ENCODE measurements at places on chromosomes 7 and 10.

DNA sequence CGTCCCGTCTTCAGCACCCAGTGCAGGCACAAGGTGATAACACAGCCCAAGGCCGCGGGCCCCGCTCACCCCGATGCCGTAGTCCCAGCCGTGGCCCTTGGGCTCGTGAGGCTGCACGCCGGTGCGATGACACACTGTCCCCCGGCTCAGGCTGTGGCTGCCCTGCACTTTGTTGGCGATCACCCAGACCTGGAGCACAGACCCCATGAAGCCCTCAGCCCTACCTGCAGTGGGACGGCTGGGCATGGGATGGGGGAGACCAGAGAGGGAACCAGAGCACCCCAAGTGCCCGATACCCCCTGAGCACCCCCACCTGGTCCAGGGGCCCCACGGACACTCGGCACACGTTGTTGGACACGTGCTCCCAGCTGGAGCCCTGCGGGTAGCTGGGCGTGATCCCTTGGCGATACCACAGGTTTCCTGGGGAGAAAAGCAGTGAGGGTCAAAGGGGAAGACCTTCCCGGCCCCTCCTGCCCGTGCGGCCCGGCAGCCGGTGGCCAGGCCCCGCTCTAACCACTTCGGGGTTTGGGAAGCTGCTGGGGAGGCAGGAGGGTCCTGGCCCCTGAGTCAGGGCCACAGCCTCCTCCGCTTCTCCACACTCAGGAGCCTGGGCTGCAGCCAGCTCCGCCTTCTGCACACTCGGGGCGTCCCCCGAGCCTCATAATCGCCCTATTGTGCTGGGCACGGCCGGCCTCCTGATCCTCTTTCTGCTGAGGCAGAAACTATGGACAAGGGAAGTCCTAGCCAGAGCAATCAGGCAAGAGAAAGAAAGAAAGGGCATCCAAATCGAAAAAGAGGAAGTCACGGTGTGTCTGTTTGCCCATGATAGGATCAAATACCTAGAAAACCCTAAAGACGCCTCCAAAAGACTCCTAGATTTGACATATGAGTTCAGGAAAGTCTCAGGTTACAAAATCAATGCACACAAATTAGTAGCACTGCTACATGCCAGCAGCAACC is 6.7 kb downstream of the BHLHA15 start:
- DNase-seq: peak; percentile 96

GRCh38 chr10:17808971-17809841 is at the start of gene MRC1:
MRC1 (plus strand) TSS chr10:17809348; CDS start chr10:17809466, 118 bp downstream.
- DNase-seq: no peak

DNA sequence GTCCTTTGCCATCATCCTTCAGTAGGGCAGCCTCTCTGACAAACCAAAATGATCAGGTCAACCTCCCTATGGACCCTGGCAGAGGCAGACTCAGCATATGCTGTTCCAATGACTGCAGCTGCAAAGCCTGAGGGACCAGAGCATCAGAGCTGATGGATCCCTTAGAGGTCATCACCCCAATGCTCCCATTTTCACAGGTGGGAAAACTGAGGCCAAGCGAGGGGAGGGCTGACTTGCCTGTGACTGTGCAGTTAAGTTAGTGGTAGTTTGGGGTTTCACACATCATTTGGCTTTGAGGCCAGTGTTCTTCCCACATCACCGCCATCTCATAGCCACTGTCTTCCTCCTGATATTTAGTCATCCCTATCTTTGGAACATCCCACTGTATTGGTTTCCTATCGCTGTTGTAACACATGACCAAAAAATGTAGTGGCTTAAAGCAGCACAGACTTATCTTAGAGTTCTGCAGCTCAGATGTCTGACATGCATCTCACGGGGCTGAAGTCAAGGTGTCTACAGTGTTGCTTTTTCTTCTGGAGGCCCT is 69.3 kb upstream of the PDZD8 start:
- no peak for DNase-seq

DNA sequence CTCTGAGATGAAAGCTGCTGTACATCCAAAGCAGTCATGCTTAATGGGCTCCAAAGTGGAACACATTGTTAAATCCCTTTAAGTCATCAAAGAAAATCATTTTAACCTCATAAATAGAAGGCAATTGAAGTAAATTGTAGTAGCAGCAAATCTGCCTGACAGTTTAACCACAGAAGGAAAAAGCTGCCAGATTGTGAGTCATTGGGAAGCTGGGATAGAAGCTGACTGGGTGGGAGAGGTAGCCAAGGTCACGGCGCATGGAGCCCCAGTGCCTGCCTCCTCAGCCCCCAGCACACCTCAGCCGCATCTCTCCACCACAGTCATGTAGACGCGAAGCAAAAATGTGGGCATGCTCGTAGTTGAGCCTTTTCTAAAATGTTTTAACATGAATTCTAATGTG is 44.0 kb downstream of the TARP start:
- peak; percentile 68 for DNase-seq

DNA sequence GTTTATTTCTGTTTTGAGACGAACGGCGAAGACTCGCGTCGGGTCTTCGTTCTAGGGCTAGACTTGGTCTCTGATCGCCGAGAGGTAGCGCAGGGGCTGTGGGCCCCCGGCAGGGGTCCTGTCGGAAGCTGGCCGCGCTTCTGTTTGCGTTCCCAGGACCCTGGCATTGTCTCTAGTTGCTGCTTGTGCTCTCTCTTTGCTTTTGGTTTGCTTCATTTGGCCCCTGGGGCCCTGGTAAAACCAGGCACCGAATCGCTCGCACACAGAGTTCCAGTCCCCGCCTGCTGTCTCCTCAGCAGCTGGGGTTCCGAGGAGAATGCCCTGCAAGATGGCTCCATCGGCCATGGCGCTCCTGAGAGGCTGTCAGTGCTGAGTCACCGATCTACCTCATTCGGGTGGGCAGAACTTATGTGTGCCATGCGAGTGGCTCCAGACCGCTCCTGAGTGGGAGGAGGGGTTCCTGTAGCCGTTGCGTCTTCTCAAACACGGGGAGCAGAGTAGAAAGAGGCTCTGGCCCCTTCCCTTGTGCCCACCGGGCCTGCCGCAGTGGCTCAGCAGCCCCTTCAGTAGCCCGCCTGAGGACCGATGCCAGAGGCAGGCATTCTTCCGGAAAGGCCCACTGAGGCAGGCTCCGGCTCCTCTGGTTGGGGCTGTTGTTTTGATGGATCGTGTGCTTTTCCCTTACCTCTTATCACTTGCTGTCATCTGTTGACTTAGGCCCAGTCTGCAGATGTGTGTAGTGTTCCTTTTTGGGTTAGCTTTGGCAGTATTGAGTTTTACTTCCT is 826 bp downstream of the CHPF2 start:
- DNase-seq: peak; percentile 65

GRCh38 chr10:123614888-123615287 is 51.3 kb upstream of the GPR26 start:
- peak; percentile 41 for DNase-seq

DNA sequence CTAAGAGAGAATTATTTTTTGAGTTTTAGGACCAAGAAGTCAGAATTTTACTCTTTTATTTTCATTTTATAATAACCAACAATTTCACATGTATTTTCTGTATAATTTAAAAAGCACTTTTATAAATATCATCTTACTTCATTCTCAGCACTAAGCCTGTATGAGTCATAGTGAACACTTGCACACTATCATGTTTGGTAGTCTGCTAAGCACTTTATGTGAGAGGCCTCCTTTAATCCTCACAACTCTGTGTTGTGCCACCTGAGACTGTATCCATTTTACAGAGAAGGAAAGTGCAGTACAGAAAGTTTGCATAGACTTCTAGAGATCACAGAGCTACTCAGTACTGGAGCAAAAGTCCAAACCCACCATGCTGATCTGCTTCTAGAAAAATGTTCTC is 939.6 kb downstream of the NRG3 start:
- no peak for DNase-seq

- peak; percentile 55 for DNase-seq
These were observed 214.4 kb upstream of the KIAA1217 start for GRCh38 chr10:23994459-23995046.

GRCh38 chr7:34131371-34131770 is 226.0 kb downstream of the BMPER start:
- DNase-seq: no peak
